ENCODE measurements at places on chromosomes 12 and 14.

GRCh38 chr12:30839643-30840220, 85.0 kb upstream of the CAPRIN2 start:
- no peak for DNase-seq

GRCh38 chr14:101539880-101540279, 21.4 kb upstream of the DIO3 start:
- no peak for DNase-seq

GRCh38 chr14:30375296-30375892, 183.6 kb upstream of the G2E3 start:
- peak; percentile 8 for DNase-seq

DNA sequence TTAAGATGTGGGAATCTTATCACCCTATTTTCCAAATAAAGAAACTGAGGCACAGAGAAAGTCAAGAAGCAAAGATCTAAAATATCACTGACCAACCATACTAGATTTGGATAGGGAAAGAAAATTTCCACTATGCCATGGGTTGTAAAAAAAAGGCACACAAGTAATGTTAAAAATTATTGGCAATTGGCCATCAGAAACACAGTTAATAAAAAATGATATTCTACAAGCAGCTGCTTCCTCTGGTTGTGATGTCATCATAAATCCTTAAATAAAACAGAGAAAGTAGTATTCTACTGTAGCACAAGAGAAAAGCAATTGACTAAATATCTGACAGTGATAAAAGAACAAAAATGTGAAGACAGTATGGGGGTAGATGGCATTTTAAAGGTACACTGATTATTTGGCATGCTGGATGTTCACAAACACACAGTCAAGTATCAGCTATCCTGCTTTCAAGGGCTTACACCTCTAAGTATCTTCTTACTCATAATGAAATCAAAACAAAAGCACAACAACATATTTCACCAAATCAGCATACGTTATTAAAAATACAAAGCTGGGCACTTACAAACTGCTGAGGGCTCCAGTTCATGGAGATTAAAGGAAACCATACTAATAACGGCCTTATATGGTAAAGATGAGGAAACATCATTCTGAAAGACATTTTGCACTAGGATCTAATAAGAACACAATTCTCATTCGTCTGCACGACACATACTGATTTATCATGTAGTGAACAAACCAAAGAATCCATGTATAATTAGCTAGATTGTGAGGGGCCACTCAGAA, 45.7 kb downstream of the CORO1C start:
- no peak for DNase-seq

- DNase-seq = no peak
Observed at GRCh38 chr12:50185301-50185895, 18.2 kb upstream of the CERS5 start.

DNA sequence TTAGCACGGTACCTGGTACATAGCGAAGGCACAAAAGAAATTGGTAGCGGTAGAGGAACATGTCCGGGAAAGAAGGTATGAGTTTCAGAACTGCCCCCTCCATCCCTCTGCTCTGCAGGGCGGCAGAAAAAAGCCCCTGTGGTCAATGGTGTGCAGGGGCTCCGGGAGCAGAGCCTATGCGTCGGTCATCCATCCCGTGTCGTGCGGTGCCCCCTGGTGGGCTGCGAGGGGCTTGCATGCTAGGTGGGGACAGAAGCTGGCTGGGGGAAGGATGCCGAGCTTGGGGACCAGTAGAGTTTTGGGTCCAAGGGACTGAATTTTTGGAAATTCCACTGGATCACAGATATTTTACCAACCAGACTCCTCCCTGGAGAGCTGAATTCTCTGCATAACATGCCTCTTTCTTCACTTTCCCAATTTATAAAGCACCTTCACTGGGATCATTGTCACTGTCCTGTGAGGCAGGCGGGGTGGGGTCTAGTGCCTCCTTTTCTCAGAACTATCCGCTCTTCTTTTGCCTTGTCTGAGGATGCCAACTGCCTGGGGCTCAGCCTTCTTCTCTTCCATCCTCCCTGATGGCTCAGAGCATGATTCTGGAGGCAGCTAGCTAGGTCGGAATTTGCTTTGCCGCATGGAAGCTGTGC, 148.7 kb downstream of the SMOC1 start:
- DNase-seq = peak; percentile 57

- no peak for DNase-seq
Observed at GRCh38 chr12:60335745-60336144, 739.9 kb downstream of the SLC16A7 start.
